ENCODE measurements at places on chromosomes 13 and 19.

GRCh38 chr19:11558881-11559828 is at the start of gene ELOF1:
Gene ELOF1 (minus strand): TSS chr19:11559230. CDS start chr19:11554347, 4,883 bp downstream.
- peak; percentile 98 for DNase-seq

DNA sequence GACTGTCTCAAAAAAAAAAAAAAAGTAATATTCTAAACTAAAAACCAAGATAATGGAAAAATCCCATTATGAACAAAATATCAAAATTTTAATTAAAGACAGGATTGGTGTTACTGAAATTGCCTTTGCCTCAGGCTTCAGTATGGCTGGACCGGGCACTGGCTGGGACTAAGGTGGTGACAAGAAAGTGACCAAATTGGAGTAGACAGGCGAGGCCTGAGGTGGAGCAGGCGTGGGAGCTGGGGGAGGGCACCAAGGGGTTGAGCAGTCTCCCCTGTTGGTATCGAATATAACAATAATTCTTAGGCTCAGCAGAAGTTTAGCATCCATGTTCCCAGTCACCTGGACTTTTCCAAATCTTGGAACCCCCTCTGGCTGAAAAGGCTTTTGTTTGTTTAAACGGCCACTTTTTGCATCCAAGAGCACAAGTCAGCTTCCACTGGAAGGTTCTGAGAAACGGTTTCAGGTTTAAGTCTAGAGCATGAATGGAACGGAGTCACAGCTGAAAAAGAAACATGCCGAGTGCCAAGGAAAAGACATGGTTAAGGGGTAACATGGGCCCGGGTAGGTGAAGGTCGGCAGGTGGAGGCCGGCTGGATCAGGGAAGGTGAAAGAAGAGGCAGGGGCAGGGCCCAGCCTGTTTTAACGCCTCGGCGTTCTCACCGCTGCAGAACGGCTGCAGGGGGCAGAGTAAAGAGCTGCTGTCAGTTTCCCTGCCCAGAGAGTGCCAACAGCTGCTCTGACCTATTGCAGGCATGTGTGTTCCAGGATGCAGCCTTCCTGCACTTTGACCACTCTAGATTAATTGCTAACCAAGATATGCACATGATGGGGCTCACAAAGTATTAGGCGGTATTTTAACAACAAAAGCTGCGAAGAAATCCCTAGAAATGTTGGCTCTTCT is 104.4 kb downstream of the TM9SF2 start:
- DNase-seq = peak; percentile 11

DNA sequence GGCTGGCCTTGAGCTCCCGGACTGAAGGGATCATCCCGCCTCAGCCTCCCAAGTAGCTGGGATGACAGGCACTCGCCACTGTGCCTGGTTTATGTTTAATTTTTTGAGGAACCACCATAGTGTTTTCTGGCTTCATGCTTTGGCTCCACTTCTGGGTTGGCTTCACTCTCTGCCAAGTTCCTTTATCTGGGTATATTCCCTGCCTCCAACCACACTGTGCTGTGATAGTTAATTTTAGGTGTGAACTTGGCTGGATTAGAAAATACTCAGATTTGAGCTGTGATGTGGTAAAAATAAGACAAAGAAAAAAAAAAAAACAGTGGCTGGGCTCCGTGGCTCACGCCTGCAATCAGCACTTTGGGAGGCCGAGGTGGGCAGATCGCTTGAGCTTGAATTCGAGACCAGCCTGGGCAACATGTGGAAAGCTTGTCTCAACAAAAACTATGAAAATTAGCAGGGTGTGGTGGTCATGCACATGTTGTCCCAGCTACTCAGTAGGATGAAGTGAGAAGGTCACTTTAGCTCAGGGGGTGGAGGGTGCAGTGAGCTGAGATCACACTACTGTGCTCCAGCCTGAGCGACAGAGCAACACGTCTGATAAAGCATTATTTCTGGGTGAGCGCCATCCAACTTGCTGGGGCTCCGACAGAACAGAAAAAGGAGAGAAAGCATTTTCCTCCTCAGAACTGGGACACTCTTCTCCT is 7.5 kb upstream of the ILF3 start:
- no peak for DNase-seq

DNA sequence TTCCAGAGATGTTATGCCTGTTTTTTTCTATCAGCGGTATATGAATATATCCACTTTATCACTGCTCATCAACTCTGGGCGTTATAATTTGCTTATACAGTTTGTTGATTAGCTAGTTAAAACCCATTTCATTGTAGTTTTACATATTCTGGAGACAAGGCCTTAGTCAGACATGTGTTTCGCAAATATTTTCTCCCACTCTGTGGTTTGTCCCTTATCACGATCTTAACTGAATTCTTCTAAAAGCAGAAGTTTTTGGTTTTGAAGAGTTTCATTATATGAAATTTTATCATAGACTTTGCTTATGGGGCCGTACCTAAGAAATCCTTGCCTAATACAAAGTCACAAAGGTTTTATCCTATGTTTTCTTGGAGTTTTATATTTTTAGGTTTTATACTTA is 84.6 kb downstream of the FRY start:
- DNase-seq = no peak

- DNase-seq = no peak
Measured at GRCh38 chr19:31160336-31160926, 188.8 kb downstream of the TSHZ3 start.

DNA sequence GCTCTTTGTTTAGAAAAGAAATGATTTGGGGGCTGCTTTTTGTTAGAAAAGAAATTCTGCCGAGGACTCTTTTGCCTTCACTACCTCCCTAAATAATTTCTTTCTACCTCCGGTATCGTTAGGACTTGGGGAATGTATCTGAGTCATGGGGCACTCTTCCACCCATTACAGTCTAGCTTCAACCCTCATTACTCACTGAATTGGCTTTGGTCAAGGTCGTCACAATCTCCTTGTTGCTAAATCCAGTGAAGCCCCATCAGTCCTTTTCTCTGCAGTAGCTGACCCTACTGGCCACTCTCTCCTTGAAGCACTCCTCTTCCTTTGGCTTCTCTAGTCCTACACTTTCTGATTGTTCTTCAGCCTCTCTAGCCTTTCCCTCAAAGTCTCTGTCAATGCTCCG is 34.0 kb downstream of the WDR87 start:
- no peak for DNase-seq

DNA sequence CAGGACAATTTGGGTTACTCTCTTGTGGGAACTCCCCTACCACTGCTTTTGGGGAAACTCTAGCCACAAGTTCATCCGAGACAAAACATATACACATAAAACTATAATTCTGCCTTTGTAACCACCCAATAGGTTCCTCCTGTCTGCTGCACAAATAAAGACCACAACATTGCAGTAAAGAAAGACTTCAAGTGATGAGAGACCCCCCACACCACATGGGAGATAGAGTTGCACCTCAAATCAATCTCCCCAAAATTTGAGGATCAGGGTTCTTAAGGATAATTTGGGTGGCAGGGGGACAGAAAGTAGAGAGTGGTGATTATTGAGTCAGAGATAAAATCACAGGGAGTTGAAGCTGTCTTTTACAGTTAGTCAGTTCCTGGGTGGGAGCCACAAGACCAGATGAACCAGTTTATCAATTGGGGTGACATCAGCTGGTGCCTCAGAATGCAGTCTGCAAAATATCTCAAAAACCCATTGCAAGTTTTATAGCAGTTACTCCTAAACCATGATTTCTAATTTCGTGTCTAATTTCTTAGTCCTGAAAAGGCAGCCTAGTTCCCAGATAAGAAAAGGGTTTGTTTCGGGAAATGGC is 1348.5 kb downstream of the PCDH9 start:
- DNase-seq = no peak

DNA sequence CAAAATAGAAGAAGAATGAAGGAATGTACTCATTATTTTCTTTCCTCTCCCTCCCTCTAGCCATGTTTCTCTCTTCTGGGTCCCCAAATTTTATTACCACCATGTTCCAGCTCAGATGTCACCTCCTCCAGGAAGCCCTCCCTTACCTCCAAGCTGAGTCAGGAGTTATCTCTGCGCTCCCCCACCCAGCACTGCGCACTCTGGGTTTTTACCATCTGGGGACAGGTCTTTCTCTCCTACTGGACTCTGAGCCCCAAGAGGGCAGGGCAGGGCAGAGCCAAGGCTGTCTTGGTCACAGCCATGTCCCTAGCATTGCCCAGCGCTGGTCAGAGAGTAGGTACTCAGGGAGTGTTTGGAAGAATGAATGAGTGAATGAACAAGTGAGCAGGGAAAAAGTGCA is 2.9 kb downstream of the GNG8 start:
- no peak for DNase-seq

GRCh38 chr13:67792151-67792676 is 562.1 kb upstream of the PCDH9 start:
- peak; percentile 80 for DNase-seq

GRCh38 chr13:51222037-51222685 is at the start of gene FAM124A:
Gene FAM124A (plus strand): TSS chr13:51222398. CDS start chr13:51222502, 104 bp downstream.
- peak; percentile 49 for DNase-seq

DNA sequence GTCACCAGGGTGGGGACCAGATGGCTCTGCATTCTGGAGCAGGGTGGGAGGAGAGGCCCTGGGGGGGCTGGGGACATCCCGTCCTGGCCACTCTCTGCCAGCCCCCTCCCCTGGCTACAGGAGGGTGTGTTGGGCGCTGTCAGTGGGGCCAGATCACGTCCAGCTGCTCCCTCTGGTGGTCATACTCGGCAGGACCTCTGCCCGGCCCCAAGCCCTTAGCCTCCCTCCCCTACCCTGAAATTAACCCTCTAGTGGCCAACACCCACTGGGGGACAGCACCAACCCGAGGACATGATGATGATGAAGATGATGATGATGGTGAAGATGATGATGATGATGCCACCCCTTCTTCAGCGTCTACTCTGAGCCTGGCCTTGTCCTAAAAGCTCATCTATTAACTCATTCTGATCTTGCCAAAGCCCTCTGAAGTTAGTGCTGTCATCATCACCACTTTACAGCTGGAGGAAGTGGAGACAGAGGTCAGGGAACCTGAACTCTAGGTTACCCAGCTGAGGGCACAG is 590 bp upstream of the LGI4 start:
- DNase-seq = peak; percentile 48

GRCh38 chr13:112510002-112510780 is 77.8 kb downstream of the TUBGCP3 start:
- DNase-seq = peak; percentile 79

DNA sequence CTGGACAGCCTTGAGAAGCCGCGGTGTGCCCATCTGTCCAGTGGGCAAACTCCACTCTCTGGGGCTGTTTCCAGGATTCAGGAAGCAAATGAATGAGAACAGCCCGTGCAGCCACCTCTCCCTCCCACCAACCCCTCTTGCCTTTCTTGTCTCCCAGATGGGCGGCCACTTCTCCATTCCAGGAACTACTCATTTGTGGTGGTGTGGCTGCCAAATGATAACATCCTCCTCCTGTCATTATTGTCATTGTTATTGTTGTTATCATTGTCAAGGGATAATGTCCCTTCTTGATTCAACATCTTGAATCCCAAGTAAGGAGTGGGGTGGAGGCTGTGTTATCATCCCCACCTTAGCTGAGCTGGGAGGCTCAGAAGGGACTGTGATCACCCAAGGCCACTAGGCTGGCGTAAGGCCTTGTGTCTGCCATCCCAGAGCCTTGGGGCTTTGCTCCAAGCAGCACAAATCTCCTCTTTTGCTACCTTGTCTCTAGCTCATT is 1.6 kb downstream of the DNM2 start:
- DNase-seq = no peak

DNA sequence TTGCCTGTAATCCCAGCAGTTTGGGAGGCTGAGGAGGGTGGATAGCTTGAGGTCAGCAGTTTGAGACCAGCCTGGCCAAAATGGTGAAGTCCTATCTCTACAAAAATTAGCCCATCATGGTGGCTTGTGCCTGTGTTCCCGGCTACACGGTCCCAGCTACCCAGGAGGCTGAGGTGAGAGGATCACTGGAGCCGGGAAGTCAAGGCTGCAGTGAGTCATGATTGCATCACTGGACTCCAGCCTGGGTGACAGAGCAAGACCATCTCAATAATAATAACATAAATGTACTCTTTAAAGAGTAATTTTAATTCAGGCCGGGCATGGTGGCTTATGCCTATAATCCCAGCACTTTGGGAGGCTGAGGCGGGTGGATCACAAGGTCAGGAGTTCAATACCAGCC is 38.7 kb downstream of the SKA3 start:
- DNase-seq = no peak

- no peak for DNase-seq
Measured at GRCh38 chr19:39701291-39701690, 3.0 kb upstream of the LGALS14 start.

DNA sequence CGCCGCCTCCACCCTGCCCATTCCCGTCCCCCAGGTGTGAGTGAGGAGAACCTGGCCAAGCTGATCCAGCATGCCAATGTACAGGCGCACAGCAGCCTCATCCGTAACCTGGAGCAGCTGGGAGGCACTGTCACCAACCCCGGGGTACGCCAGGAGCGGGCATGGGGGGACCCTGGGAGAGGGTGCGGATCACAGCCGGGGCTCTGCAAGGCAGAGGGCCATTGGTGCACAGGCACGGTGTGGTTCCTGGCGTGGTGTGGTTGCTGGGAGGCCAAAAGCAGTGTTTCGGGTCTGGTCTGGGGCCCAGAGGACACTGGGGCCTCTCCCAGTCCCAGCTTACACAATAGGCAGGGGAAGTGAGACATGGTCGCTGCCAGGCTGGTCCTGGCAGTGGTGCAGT is 8.3 kb downstream of the STXBP2 start:
- DNase-seq = no peak

DNA sequence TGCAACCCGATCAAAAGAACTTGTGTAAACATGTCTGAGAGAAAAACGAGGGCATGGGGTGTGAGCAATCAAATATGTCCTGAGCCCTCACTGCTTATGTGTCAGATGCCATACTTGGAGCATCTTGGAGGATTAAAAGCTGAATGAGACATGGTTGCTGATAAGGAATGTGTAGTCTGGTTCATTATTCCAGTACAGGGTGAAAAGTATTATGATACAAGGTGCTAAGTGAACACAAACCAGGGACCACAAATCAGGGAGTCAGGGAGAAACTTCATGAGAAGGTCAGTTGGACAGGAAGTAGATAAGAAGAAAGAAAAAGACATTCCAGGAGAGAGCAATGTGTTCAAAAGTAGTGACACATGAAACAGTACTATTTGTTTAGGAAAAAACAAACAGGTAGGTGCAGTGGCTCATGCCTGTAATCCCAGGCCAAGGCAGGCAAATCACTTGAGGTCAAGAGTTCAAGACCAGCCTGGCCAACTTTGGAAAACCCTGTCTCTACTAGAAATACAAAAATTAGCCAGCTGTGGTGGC is 2.0 kb upstream of the RCBTB1 start:
- no peak for DNase-seq

- DNase-seq = peak; percentile 69
Measured at GRCh38 chr13:62093984-62094780, 678.5 kb upstream of the PCDH20 start.

GRCh38 chr19:40191836-40192646 is 815 bp downstream of the MAP3K10 start:
- DNase-seq = no peak

DNA sequence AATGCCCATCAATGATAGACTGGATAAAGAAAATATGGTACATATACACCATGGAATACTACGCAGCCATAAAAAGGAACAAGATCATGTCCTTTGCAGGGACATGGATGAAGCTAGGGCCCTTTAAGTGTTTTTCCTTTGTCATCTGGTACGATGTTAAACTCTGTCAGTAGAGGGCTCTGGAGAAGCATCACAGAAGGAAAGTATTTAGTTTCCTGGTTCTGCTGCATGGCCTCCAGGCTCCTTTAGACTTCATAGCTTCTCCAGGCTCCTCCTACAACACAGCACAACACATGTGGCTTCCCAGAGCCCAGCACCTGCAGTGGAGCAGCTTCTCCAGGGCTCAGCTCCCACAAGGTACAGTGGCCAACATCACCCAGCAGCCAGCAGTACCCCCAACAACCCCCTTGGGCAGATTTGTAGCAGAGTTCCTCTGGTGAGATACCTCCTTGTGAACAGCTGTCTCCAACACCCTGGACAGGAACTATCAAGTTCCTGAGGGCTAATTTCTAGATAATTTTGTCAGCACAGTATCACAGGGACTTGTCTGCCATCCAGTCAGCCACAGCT is 63.4 kb downstream of the KCTD12 start:
- no peak for DNase-seq
